Colonic mucosa (tissue), 4 donors: ENCODE measurements at places on chromosomes 6 and 20. TPM values are rescaled to one million over a fixed set of nuclear protein-coding genes. Genes with fewer than 3 reads are reported as not detected.

- no peak for DNase-seq
- H3K36me3 ChIP-seq: no peaks in the 10 kb centered on the region
- H3K4me1 ChIP-seq: peaks cover 1% of the 10 kb centered on the region
- no peak overlapping the region for H3K4me3 ChIP-seq
These were observed 5.8 kb downstream of the TFAP2C start for GRCh38 chr20:56634735-56635385.

GRCh38 chr20:1734269-1734858 lies 76.8 kb upstream of the SIRPG start:
- H3K27me3 ChIP-seq: no peaks in the 10 kb centered on the region
- no peak for DNase-seq
- H3K36me3 ChIP-seq: no peaks in the 10 kb centered on the region
- H3K27ac ChIP-seq: no peak overlapping the region

DNA sequence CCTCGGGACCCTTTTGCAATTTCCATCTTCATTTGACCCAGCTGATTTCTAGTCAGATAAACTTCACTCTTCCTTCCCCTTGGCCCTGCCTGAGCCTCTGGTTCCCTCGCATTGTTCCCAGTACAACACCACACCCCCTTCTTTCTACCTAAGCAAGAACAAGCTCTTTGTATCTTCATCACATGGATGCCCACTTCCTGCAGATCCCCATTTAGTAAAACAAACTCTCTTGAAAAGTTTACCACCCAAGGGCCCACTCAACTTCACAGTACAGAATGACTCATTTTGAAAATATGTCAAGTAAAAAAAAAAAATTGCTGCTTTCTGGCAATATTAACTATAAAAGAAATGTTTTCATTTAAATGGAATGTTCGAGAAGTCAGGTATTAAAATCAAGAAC lies 5.2 kb downstream of the FAXC start:
- H3K27ac ChIP-seq: no peak overlapping the region
- no peak for DNase-seq
- H3K4me3 ChIP-seq: no peak overlapping the region
- no peaks in the 10 kb centered on the region for H3K36me3 ChIP-seq
- H3K27me3 ChIP-seq: no peaks in the 10 kb centered on the region

DNA sequence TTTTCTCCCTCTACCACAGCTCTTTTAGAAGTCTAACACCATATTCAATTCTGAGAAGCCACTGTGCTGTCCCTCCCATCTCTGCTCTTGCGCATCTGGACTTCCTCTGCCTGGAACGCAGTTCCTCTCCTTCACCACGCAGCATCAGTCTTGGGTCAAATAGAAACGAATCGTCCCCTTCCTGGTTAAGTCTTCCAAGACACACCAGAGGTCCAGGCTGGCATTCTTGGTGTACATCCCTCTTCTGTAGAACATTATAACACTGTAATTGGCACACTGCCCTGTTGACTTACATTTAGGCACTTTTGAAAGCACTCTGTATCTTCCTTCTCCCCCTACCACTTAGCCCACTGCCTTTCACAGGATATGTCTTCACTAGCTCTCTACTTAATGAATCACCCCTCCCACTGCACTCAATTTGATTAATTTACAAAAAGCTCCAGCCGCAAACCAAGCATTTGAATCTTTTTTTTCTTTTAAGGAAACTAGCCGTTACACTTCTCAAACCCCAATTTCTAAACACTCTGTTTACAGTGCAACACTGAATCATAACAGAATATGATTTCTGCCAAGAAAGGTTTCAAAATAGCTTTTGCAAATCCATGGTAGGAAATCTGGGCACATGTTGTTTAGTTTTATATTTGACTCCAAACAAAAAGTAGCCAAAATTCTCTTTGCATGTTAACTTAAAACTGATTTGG lies 140.8 kb upstream of the CARMIL1 start:
- H3K4me1 ChIP-seq: no peaks in the 10 kb centered on the region
- peak overlapping the region; percentile 26 for H3K4me3 ChIP-seq
- no peaks in the 10 kb centered on the region for H3K36me3 ChIP-seq
- H3K27me3 ChIP-seq: no peaks in the 10 kb centered on the region

DNA sequence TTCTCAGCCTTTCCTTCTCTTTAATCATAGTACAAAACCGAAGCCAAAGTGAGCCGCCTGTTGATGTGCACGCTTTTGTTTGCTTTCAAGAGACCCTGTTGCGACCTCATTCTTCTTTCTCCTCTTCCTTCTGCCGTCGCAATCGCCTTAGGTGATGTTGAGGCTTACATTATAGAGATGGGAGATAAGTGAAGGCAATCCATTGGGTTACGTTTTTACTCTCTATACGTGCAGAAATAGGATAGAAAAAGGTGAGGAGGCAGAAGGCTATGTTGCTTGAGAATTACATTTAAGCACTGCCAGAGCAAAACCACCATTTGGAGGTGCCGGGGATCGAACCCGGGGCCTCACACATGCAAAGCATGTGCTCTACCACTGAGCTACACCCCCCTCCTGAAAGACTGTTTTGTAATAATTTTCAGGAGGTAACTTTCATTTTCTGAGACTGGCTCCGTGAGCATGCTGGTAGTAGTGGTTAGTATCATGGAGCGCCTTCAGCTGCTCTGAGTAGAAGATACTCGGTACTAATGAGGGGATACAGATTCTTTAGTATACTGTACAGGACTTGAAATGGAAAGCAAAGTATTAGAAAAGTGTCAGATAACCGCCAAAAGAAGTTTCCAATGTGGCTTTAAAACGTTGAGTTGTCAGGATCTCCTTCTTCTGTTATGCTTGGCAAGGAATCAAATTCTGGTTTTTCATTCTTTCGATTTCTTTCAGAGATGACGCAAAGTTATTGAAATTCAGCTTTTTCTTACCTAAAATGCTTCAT lies 165.6 kb downstream of the TRIM27 start:
- H3K27ac ChIP-seq: no peak overlapping the region
- no peaks in the 10 kb centered on the region for H3K36me3 ChIP-seq
- no peak for DNase-seq

DNA sequence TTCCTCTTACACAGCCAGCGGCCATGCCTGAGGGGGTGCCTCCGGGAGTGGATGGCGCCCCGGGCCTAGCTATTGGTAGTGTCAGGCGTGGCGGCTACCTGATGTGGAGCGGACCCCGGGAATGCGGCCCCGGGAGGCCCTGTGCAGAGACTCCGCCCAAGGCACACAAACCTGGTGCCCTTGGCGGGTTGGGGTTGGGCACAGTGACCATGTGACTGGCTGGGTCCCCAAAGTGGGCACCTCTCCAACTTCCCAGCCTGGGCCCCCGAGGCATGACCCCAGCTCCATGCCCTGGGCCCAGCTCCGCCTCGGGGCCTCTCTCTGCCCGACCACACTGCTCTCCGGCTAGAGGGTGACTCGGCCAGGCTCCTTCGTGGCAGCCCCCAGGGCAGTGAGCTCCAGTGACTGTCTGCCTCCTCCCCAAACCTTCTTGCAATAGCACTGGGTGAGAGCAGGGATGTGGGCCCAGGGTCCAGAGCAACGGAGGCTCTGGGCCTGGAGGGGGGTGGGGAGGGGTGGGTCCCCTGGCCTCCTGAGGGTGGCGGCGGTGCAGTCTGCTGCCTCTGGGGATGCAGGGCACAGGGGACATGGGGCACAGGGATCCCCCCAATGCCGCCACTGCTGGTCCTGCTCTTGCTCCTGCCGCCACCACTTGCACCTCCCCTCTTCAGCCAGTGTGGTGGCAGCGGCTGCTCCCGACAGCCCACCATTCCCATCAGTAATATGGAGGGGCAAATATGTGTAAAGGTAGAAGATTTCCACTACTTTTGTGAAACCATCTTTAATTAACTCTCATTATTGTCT lies 942.9 kb upstream of the EPHA7 start:
- no peaks in the 10 kb centered on the region for H3K36me3 ChIP-seq
- no peaks in the 10 kb centered on the region for H3K27me3 ChIP-seq
- DNase-seq: no peak
- H3K4me3 ChIP-seq: no peak overlapping the region
- H3K27ac ChIP-seq: no peak overlapping the region

GRCh38 chr20:55142932-55143331 lies 667.5 kb downstream of the DOK5 start:
- H3K4me1 ChIP-seq: no peaks in the 10 kb centered on the region
- H3K27ac ChIP-seq: peak overlapping the region; percentile 50
- no peaks in the 10 kb centered on the region for H3K36me3 ChIP-seq
- DNase-seq: no peak
- H3K4me3 ChIP-seq: no peak overlapping the region

The EHMT2 gene
- total RNA-seq: 28.4 TPM

The RPS10 gene
- 1,246 TPM for total RNA-seq

The RIPPLY2 gene
- not detected for total RNA-seq

The OPN5 gene
- not detected for total RNA-seq
